Colonic mucosa (tissue), 4 donors: ENCODE measurements at places on chromosomes 7 and 10. TPM values are rescaled to one million over a fixed set of nuclear protein-coding genes. Genes with fewer than 3 reads are reported as not detected.
A peak's percentile ranks its signal among the peaks of the same experiment; 100 is the strongest.

GTPBP4 gene
- total RNA-seq = 22.4 TPM

KEL gene
- 0.77 TPM for total RNA-seq

FAM200A gene
- total RNA-seq = 4.1 TPM

FAM221A gene
- total RNA-seq = 18.5 TPM

GRCh38 chr10:77038407-77038806 lies 599.2 kb downstream of the KCNMA1 start:
- no peak for DNase-seq
- H3K36me3 ChIP-seq = no peaks in the 10 kb centered on the region

- no peaks in the 10 kb centered on the region for H3K27me3 ChIP-seq
- H3K4me1 ChIP-seq = no peaks in the 10 kb centered on the region
- H3K4me3 ChIP-seq = no peak overlapping the region
- no peak for DNase-seq
These were observed 8.6 kb downstream of the MUC3A start for GRCh38 chr7:100957832-100958421.

GRCh38 chr7:47580175-47580706 lies 1.7 kb downstream of the TNS3 start:
- H3K27ac ChIP-seq = peak overlapping the region; percentile 66
- H3K27me3 ChIP-seq = no peaks in the 10 kb centered on the region
- H3K36me3 ChIP-seq = no peaks in the 10 kb centered on the region

GRCh38 chr7:129829737-129830631 lies 122.8 kb downstream of the UBE2H start:
- peaks cover 2% of the 10 kb centered on the region for H3K36me3 ChIP-seq
- peaks cover 16% of the 10 kb centered on the region for H3K4me1 ChIP-seq
- no peak overlapping the region for H3K4me3 ChIP-seq
- peak overlapping the region; percentile 28 for H3K27ac ChIP-seq
- DNase-seq = peak; percentile 60
- no peaks in the 10 kb centered on the region for H3K27me3 ChIP-seq

GRCh38 chr7:9029681-9030530 lies 596.5 kb downstream of the NXPH1 start:
- H3K36me3 ChIP-seq = no peaks in the 10 kb centered on the region
- no peaks in the 10 kb centered on the region for H3K27me3 ChIP-seq
- H3K27ac ChIP-seq = no peak overlapping the region

DNA sequence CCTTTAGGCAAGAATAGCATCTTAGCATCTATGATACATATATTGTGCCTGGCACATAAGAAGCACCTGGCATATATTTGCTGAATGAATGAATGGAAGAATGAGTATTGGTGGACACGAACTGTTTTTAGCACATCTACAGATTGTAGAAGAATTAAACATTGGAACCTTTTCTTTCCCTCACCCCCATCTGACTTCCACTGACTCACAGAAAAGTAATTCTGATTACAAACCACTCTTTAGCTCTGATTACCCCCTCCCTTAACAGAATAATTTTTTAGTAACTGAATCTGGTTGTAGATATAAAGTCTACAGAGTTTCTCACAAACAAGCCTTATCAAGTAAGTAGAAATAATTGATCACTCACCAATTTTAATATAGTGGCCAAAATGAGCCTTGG lies 31.9 kb downstream of the SLC26A4 start:
- no peak overlapping the region for H3K4me3 ChIP-seq
- no peaks in the 10 kb centered on the region for H3K4me1 ChIP-seq
- no peaks in the 10 kb centered on the region for H3K36me3 ChIP-seq
- no peak overlapping the region for H3K27ac ChIP-seq

DNA sequence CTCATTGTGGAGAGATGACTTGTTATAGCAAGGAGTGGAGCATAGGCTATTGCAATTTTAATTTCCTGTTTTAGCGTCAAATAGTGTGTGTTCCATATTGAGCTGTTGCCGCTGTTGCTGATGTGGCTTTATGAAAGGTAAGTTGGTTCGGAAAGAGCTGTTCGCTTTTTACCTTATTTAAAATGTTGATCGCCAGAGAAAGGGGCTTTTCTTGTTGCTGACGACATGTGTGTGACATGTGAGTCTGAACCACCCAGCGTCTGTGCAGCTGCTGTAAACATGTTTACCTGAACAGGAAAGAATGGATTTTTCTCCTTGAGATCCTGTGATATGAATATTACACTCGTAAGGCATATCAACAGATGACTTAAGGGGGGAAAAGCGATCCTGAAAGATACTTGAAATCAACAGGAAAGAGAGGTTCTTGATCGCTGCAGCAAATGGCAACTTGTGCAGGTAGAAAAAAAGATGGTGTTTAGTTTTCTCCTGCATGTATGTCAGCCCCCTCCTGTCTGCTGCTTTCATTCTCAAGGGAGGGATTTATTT lies 2.5 kb downstream of the ZEB1 start:
- no peaks in the 10 kb centered on the region for H3K4me1 ChIP-seq
- H3K27ac ChIP-seq = peak overlapping the region; percentile 83
- no peak for DNase-seq
- peak overlapping the region; percentile 48 for H3K4me3 ChIP-seq

- H3K27me3 ChIP-seq = no peaks in the 10 kb centered on the region
- no peaks in the 10 kb centered on the region for H3K36me3 ChIP-seq
- no peak overlapping the region for H3K4me3 ChIP-seq
- H3K27ac ChIP-seq = peak overlapping the region; percentile 58
These were observed 83.7 kb upstream of the PDGFA start for GRCh38 chr7:603152-603951.

DNA sequence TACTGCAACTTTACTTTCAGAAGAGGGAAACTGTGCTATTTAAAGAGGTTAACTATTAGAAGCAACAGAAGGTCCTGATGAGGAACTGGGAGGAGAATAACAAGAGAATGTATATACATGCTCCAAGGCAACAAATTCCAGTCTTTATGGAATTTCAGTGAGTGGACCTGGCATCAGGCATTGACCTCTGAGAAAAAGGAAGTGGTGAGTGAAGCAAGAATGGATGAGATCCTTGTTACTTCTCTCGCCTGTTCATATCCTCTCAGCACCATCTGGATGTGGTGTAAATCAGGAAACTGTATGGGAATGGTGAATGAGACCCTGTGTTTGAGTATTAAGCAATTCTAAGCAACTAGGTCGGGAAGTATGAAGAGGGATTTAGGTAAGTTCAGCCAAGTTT lies 30.3 kb upstream of the KBTBD2 start:
- H3K27ac ChIP-seq = no peak overlapping the region
- H3K4me1 ChIP-seq = no peaks in the 10 kb centered on the region
- H3K36me3 ChIP-seq = no peaks in the 10 kb centered on the region
- no peak overlapping the region for H3K4me3 ChIP-seq
- DNase-seq = no peak

DNA sequence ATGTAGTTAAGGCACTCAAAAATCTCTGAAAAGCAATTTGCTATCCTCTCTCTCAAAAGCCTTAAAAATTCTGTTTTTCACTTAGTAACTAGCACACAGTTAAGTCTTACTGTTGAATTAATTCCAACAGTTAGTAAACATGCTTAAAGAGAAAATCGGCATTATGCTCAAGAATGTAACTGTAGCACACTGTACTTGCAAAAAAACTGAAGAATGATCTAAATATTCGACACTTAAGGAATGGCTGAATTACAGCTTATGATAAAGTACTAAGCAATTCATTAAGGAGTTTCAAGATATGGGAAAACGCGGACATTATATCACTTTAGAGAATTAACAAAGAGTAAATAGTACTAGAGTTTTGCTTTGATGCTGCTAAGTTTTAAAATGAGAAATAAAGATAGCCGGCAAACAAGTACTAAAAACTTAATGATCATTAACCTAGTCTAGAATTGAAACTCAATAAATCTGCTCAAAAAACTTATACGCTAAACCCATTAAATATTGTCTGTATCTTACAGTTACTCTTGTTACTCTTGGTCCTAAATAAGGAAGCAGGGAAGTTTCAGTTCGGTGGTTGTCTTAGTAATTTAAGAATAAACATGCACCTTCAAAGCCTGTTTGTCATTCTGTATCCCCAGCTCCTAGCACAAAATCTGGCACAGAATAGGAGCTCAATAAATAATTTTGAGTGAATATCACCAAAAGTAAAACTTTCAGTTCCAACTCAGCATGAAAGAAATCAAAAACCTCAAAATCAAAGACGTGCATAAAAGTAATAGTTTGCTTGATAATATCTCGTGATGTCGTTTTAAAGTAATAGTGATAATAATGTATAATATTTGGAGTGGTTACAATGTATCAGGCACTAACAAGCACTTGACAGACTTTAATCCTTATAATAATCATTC lies 1.2 kb downstream of the TRDMT1 start:
- peak overlapping the region; percentile 60 for H3K4me3 ChIP-seq
- H3K27me3 ChIP-seq = no peaks in the 10 kb centered on the region
- H3K36me3 ChIP-seq = no peaks in the 10 kb centered on the region
- no peak for DNase-seq
- H3K27ac ChIP-seq = peak overlapping the region; percentile 66

DNA sequence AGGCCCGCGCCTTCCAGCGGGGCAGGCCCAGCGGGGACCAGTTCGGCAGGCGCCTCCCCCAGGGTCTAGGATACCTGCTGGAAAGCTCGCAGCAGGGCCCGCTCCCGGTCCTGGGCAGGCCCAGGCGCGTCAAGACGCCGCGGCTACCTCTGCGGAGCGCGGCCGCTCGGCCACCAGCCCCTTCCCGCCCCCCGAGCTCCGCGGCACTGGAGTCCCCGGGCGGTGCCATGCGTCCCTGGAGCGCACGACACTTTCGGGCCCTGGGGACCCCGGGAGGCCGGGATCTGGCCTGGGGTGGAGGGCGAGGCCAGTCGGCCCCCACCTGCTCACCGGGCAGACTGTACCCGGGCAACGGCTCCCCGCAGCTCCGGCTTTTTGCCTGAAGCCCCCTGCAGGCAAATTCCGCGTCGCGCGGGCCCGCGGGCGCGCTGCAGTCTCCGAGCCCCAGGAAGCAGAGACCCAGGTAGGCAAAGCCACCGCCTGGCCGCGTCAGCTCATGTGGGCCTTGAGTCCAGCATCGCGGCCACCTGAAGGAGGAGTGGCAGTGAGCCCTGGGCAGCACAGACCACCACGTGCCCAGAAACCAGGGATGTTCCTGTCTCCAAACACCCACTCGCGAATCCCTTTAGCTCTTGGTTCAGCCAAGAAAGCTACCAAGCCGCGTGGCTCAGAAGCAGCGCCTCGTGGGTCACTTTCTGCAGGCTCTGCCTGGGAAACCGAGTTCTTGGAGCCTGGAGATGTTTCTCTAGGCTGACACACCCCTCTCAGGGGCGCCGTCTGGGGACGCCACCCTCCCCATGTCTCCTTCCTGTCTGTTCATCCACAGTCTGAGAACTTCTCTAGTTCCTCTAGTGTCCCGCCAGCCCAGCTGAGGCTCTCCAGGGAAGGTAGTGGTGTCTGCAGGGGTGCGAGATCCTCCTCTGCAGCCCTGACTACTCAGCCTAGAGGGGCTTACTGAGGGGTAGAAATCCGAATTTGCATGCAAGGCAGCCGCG lies 46.1 kb upstream of the APBB1IP start:
- DNase-seq = no peak
- no peak overlapping the region for H3K4me3 ChIP-seq
- no peak overlapping the region for H3K27ac ChIP-seq
- H3K36me3 ChIP-seq = no peaks in the 10 kb centered on the region
